ENCODE measurements at places on chromosomes 7 and 10. TPM values are rescaled to one million over a fixed set of nuclear protein-coding genes. Genes with fewer than 3 reads are reported as not detected.

DNA sequence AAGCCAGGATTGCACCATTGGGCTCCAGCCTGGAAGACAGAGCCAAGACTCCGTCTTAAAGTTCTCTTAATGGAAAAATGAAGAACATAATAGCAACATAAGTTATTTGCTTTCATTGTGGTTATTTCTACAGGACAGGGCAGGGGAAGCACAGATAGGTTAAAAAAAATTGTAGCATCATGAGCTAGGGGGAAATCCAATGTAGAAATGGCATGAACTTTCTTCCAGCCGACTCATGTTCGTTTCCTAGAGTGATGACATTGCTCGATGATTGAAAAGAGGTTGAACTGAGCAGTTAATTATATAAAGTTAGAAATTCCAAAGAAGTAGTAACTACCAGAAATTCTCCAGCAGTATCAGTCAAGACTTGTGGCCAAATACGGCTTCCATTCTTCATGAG lies 64.9 kb downstream of the DAGLB start:
- H3K36me3 ChIP-seq, result no peaks in the 10 kb centered on the region
- peaks cover 97% of the 10 kb centered on the region for H3K4me1 ChIP-seq
- no peak for DNase-seq
- no peak overlapping the region for H3K4me3 ChIP-seq

GRCh38 chr10:71161425-71161824 lies 50.9 kb upstream of the UNC5B start:
- no peaks in the 10 kb centered on the region for H3K27me3 ChIP-seq
- no peaks in the 10 kb centered on the region for H3K36me3 ChIP-seq
- no peak overlapping the region for H3K27ac ChIP-seq
- DNase-seq, result no peak
- no peaks in the 10 kb centered on the region for H3K4me1 ChIP-seq
- no peak overlapping the region for H3K4me3 ChIP-seq

GRCh38 chr10:30694518-30695228 lies 65.1 kb upstream of the LYZL2 start:
- H3K4me3 ChIP-seq, result no peak overlapping the region
- no peak overlapping the region for H3K27ac ChIP-seq
- no peak for DNase-seq
- no peaks in the 10 kb centered on the region for H3K27me3 ChIP-seq
- no peaks in the 10 kb centered on the region for H3K4me1 ChIP-seq

DNA sequence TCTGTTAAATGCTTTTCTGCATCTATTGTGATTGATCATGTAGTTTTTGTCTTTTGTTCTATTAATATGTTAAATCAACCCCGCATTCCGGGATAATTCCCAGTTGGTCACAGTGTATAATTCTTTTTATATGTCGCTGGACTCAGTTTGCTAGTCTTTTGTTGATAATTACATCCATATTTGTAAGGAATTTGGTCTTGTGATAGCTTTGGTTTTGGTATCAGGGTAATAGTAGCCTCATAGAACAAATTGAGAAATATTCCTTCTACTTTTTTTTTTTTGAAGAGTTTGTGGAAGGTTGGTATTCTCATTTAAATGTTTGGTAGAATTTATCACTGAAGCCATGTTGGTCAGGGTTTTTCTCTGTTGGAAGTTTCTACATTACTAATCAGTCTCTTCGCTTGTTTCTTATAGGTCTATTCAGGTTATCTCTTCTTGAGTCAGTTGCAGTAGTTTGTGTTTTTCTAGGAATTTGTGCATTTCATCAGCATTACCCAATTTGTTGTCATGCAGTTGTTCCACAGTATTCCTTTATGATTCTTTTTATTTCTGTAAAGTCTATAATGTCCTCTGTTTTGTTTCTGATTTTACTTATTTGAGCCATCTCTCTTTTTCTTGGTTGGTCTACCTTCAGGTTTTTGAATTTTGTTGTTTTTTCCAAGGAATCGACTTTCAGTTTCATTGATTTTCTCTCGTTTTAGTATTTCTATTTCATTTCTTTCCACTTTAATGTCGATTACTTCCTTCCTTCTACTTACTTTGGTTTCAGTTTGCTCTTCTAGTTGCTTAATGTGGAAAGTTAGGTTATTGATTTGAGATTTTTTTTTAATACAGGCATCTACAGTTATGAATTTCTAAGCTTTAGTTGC lies 64.6 kb upstream of the GJD4 start:
- no peaks in the 10 kb centered on the region for H3K4me1 ChIP-seq
- no peaks in the 10 kb centered on the region for H3K27me3 ChIP-seq
- no peak overlapping the region for H3K4me3 ChIP-seq
- no peak overlapping the region for H3K27ac ChIP-seq
- H3K36me3 ChIP-seq, result peaks cover 43% of the 10 kb centered on the region
- no peak for DNase-seq

Gene JAKMIP3
- total RNA-seq, result 0.42 TPM

Gene STEAP4
- total RNA-seq, result 74.5 TPM

All from tibial nerve (tissue), 4 donors.